Stimulated activated naive CD8-positive, alpha-beta T cell treated with anti-CD3 and anti-CD28 coated beads, Interleukin-15, Interleukin-2, amounts not matched to agents 100 U/mL and 50 U/mL, for 24 hours (primary cell): ENCODE measurements at places on chromosomes 4 and X.
A peak's percentile ranks its signal among the peaks of the same experiment; 100 is the strongest.

- no peak for DNase-seq
Measured at GRCh38 chrX:125492439-125492838, 172.8 kb downstream of the TEX13C start.

DNA sequence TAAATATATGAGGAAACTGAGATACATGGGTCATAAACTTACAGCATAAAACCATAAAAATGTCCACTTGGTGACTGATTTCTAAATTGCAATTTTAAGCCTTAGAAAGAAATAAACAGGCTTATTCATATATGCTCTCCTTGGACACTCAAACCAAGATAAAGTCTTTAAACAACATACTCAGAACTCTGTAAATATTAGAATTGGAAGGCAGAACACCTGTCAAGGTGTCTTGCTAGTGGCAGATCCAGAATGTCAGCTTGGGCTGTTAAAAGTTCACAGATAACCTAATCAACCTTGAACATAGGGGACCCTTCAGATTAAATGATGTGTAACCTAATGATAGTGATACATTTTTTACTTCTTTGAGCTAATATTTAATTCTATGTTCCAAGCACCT is 208.1 kb upstream of the ARSJ start:
- no peak for DNase-seq

GRCh38 chrX:56995271-56995994 is at the start of gene SPIN3:
Gene SPIN3, minus strand, starts transcription at chrX:56995541. Its CDS starts 594 bp downstream, at chrX:56994947.
- DNase-seq: peak; percentile 66

GRCh38 chr4:142095886-142096605 is 459.7 kb downstream of the IL15 start:
- no peak for DNase-seq

DNA sequence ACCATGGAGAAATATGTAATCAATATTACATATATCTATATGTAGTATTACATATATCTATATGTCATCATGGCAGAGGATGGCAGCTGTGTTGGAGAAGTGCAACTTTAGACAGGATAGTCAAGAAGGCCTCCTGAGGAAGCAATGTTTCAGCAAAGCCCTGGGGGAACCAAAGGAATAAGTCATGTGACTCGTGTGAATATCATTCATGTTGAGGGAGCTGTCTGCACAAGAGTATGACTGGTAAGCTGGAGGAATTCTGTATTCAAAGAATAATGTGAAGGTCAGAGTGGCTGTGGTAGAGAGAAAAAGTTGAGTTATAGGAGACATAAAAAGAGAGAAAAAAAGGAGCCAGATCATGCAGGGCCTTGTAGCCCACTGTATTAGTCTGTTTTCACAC is 92.9 kb upstream of the EDNRA start:
- no peak for DNase-seq
